GM19239 (cell line): ENCODE measurements at places on chromosomes 3 and 15.

- DNase-seq = no peak
These were observed 5.3 kb upstream of the SPSB4 start for GRCh38 chr3:141045849-141046248.

GRCh38 chr15:36694574-36694973 lies 115.1 kb downstream of the CDIN1 start:
- DNase-seq = no peak

- peak; percentile 30 for DNase-seq
These were observed 199.5 kb downstream of the GOLGA6L6 start for GRCh38 chr15:20341901-20342600.

DNA sequence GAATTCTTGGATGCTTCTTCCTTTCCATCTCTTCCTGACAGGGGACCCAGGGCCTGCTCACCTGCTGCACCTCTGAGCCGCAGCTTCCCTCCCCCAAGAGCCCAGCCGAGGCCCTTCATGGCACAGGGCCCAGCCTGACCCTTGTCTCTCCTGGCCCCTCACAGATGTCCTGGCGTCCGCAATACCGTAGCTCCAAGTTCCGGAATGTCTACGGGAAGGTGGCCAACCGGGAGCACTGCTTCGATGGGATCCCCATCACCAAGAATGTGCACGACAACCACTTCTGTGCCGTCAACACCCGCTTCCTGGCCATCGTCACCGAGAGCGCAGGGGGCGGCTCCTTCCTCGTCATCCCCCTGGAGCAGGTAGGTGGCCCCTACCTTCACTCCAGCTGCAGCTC lies 66.2 kb downstream of the CORO2B start:
- DNase-seq = no peak

GRCh38 chr15:25909806-25910205 lies 46.7 kb upstream of the ATP10A start:
- DNase-seq = no peak
